Renal cortical epithelial cell (primary cell): ENCODE measurements at places on chromosomes 6 and 20. TPM values are rescaled to one million over a fixed set of nuclear protein-coding genes. Genes with fewer than 3 reads are reported as not detected.

DNA sequence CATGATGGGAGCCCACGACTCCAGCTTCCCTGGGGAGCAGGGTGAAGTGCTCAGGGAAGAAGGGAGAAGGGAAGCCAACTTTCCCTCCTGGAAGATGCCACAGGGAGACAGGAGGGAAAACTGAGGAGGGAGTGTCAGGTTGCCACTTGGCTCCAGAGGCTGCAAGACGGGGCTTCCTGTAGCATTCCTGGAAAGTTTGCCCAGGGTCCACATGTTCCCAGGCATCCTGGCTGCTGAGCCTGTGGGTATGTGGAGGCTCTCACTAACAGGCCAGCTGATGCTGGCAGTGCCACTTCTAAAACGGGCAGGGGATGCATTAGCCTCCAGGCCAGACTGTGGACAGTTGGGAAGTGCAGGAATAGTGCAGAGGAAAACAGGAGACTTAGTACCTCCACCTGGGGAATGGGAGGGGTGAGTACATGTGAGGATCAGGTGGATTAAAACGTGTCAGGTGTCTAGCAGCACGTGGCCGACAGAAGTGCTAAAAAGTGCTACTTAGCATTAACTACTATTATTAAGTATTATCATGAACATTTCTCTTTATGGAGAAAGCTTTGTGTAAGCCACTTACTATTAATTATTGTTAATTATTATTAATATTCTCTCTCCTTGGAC is 33.2 kb downstream of the BANF2 start:
- DNase-seq, result no peak

FAXC gene
- 7.8 and 8.1 TPM in 2 replicates for total RNA-seq

- DNase-seq, result peak; percentile 77
These were observed 57.5 kb downstream of the MKKS start for GRCh38 chr20:10376270-10377075.

DNA sequence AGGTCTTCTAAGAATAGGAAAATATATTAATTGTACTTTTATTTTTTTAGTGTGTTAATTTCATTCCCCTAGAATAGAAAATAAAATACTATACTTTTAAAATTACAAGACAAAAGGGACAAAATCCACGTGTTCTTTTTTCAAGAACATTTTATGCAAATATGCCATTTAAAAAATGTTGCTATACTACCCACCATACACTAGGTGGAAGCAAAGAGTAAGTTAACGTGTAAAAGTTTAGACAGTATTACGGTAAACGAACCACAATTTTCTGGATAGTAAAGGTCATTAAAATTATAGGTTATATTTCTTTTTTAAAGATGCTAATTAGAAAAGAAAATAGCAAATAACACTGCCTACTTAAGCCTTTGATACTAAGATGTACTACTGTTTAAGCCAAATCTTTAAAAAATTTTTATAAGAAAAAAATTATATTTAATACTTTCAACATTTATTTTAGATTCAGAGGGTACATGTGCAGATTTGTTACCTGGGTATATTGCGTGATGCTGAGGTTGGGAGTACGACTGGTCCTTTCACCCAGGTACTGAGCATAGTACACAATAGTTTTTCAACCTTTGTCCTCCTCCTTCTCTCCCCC is 287.6 kb downstream of the PHF3 start:
- peak; percentile 56 for DNase-seq

DNA sequence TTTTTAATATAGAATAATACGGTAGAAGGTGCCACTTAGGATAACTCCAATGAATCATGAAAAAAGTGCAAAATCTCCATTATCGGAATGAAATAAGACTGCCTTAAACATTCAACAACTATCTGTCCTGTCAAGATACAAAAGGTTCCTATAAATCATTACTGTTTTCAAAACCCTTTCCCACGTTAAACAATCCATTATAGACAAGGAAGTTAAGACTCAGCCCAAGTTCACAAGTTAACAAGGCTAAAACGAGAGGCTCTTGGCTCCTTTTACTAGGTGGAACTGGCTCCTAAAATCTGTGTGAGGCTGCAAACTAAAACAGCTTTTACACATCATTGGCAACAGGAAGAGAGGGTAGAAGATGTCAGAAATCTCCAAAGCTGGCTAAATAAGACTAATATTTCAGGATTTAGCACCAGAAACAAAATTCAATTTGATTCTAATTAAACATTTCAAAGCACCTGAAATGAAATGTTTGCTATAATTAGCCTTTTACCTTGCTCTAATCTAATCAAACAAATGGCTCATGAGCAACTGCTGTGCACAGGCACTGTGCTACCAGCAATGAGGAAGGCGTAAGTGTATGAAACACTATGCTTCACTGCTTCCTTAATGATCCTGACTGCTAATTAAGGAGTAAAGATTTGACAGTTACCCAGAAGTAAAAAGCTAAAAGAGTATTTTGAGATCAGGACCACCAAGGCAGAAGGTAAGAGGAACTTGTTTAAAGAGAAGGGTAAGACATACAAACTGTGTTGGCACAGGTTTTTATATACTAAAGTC is 109.7 kb downstream of the DST start:
- DNase-seq, result no peak

DNA sequence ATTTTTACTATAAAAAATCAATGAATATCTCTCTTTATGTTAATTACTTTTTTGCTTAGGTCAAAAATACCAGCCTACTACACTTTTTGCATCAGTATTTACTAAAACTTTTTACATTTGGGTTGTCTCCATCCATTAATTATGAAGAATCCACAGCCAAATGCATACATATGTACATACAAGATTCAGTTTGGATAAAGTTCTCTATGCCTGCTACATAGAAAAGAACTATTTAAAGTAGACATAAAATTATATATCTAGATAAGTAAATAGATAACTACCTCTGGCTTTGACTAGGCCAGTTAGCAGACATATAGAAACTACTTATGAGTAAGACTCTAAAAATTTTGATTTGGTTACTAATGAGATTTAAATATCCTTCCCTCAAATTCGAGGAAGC is 12.3 kb downstream of the TDRD6 start:
- DNase-seq, result no peak

APMAP gene
- 99.2 and 104 TPM in 2 replicates for total RNA-seq

BACH2 gene
- 0.52 and 0.89 TPM in 2 replicates for total RNA-seq

TREM1 gene
- total RNA-seq, result not detected in 2 replicates

GRCh38 chr20:10314198-10314597 is 95.6 kb downstream of the SNAP25 start:
- no peak for DNase-seq

CLPSL1 gene
- not detected in 2 replicates for total RNA-seq

WFDC10B gene
- total RNA-seq, result not detected in 2 replicates

- no peak for DNase-seq
These were observed 40.7 kb upstream of the DSP start for GRCh38 chr6:7500752-7501282.
